ENCODE measurements at places on chromosomes 3 and 15.

DNA sequence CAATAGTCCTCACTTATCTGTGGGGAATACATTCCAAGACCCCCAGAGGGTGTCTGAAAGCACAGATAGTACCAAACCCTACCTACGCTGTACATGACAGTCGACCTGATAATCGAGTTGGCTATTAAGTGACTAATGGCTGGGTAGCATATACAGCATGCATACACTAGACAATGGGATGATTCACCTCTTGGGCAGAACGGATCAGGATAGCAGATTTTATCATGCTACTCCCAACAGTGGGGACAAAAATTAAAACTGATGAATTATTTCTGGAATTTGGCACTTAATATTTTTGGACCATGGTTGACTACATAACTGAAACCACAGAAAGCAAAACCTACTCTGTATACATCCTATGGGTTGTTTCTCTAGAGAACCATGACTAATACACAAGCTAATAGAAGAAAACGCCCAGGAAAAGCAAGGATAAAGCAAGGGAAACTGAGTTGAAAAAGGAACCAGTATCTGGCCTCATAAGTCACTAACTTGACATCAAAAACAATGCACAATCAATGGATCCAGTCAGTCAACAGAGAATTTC is 15.5 kb downstream of the ATG3 start:
- DNase-seq, result no peak

GRCh38 chr3:190227064-190227463 is 95.2 kb downstream of the CLDN1 start:
- no peak for DNase-seq

DNA sequence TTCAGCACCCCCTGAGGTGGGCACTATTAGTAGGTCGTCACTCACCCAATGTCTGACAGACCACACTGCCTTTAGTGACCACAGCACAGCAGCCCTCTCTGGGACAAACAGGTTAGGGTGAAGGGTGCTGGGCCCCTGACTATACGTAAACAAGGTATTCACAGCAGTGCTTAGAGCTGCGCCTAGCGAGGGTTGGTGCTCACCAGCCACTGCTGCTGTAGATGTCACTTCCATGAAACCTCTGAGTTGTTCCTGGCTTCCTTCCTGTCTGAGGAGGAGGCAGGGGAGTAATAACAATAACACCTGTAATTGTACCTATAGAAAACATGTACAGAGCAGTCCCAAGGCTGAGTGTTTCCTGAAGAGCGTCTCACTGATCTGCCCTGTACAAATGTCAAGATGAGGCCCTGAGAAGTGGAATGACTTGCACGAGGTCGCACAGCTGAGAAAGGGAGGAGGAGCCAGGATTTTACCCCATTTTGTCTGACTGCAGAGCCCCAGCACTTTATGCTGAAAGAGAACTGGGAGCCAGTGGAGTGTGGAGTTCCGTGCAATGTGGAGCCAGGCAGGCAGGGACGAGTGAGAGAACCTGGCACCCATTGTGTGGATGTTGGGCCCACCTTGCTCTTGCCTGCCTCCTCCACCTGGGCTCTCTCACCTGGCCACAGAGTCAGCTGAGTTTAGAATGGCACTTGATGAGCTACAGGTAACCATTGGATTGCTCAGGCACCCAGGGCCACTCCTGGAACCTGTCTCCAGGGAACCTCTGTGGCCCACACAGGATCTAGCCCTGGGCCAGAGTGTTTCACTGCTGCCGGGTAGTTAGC is 93.8 kb downstream of the DNAJB8 start:
- DNase-seq, result no peak

DNA sequence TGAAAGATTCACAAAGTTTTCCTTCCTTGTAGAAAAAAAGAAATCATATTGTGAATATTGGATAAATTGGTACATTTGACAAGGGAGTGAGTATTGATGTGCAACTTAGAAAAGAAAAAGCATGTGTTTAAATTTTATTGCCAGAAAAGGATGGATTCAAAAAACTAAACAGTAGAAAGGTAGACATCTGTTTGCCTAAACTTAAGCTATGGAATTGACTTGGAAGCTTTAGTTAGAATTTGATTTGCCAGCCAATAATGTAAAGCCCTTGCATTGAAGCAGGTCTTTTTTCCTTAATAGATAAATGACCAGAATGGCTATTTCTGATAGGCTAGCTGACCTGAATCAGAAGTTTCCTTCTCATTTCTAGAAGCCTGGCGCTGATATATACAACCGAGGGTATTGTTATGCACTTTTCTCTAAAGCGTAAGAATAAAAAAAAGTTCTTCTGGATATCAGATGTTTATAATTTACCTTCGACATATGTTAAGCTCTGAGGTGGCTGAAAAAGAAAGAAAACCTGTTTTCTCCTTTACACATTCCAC is 4.2 kb downstream of the RARB start:
- no peak for DNase-seq

- DNase-seq, result no peak
Measured at GRCh38 chr15:92914768-92915221, 14.7 kb downstream of the CHD2 start.

GRCh38 chr15:99110581-99111320 is 5.9 kb downstream of the SYNM start:
- DNase-seq, result no peak

DNA sequence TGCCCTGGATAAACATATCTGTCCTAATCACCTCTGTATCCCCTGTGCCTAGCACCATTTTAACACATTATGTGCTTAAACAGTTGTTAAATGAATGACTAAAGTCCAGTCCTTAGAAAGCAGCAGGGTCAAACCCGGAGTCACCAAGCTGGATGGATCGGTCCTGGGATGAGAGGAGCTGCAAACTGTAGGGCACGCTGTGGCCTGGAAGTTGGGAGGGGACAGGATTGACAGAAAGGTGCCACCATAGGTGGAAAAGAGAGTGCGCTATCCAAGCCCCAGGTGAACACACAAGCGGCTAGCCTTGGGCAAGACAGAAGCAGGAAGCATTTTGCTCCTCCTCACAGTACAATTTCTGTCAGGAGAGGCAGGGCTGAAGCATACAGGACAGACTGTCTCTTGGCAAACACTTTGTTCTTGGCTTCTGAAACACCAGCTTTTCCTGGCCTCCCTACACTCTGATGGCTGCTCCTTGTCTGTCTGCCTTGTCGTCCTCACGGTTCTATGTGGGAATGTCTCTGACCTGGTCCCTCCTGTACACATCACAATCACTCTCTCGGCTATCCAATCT is 48.4 kb upstream of the KY start:
- no peak for DNase-seq

GRCh38 chr15:73910522-73911303 is 15.5 kb upstream of the LOXL1 start:
- no peak for DNase-seq

DNA sequence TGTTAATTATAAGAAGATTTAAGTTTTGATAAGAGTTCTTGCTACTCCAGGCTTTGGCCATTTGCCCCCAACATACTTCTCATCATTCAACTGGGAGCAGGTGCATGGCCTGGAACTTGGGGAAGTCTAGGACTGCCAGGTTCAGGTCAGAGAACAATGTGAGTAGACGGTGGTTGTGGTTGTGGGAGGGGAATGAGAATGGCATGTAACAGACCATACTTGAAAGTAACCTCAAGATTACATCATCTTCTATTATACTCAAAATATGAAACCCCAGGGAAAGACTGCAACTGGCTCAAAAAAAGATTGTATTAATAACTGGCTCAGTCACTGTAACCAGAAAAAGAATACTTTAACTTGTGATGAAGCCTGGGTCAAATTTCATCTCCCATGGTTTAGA is 364.9 kb upstream of the DPPA4 start:
- DNase-seq, result no peak

DNA sequence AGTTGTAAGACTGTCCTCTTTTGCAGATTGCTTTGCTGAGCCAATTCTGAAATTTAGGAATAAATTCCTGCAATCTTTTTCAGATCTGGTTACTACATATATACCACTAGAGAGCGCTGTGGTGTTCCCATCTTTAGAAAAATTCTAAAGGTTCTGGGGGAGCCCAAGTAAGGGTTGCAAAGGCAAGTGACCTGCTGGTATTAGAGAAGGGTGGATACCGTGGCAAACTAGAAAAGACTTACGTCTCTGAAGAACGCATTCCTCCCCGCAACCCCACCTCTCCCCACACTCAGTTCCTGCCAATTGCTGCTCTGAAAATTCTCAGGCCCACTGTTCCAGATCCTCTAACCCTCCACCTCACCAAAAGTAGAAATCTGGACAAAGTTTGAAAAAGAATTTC is 48.5 kb downstream of the EFHB start:
- DNase-seq, result no peak

- no peak for DNase-seq
Measured at GRCh38 chr15:75770131-75770530, 57.5 kb upstream of the CSPG4 start.

DNA sequence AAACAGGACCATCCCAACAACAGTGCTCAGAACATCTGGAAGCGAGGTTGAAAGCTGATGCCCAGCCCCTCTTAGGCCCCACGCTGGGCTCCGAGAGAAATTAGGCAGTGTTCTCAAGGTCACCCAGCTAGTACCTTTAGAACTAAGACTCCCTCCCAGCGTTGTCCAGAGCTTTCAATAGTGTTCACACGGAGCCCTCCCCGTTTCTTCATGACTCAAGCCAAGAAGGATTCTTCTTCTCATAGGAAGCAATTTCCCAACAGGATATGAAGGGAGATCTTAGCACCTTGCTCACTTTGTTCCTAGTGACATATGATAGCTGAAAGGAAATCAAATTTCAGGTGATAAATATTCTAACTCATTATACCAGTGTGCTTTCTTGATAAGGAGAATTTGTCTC is 244.2 kb upstream of the ST8SIA2 start:
- no peak for DNase-seq

- no peak for DNase-seq
Measured at GRCh38 chr15:53159458-53159857, 369.3 kb upstream of the ONECUT1 start.

DNA sequence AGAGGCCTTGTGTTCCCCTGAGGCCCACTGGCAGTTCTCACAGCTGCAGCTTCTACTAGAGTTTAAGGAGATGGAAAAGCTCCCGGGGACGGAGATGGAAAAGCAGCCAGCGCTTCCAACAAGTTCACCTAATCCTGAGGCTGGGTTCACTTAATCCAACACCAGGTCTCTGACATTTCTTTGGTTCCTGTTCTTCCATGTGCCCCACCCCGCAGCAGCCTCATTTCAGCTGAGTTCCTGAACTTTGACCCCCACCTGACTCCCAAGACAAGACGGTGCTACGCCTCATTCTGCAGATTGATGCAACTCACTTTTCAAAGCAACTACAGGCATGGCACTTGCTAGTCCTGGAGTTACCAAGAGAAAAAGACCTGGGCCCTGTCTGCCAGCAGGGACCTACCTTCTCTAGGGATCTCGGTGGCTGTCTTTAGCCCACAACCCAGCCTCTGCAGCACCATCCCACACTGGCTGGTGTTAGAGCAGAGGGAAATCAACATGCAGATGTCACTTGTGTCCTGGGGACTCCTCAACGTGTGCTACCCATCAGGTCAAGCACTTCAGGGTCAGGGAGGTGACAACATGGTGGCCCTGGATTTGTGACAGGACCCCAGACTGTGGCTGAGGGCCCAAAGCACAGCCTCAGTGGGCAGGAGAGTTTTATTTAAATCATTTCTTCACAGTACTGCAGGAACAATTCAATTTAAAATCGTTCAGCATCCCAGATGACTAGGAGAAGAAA is 406.1 kb downstream of the VPS13C start:
- no peak for DNase-seq

DNA sequence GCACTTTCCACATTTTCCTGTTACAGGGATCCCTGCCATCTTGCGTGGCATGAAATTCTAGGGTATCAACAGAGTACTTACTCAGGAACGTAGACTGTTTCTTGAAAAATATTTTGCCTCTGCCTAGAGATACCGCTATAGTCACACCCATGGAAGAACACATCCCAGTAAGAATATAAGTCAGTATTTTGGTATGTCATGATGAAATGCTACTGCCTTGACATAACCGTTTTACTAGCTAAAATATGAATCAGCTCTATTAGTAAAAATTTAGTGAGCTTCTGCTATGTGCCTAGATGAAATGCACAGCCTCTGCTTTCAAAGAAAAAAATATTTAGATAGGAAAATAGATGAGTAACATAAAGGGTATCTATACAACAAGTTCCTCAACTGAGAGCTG is 276.4 kb downstream of the TBC1D5 start:
- no peak for DNase-seq

DNA sequence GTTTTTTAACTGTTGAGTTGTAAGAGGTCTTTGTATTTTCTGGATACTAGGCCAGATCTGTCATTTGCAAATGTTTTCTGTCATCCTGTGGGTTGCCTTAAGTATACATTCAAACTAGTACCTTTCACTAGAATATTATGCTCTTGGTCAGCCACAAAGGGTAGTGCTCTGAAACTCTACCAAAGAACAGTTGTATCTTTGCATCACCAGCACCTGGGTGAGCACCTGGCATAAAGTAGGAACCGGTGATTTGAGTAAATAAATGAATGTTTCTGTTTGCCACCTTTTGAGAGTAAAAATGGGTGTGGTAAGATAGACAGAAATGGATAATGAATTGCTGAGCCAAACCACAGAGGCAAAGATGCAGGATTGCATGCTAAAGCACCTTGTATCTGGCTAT is 98.7 kb downstream of the SLCO3A1 start:
- no peak for DNase-seq

- DNase-seq, result no peak
Measured at GRCh38 chr3:129549006-129549800, 6.2 kb downstream of the H1-8 start.

DNA sequence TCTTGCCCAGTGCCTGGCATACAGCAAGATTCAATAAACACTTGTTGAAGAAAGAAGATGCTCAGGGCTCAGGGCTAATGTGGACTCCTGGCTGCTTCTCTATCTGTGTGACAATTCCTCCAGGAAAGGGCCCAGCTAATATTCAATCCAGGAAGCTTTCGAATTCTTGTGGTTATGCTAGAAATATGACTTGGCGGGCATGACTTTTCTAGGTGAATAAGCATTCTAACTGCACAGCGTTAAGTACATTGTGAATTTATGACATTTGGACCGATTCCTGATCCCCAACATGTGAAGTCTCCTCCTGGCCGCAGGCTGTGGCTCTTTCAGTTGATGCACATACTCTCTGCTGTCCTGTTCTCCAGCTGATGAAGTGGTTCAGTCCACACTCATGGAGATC is 117.0 kb downstream of the IMPG2 start:
- DNase-seq, result no peak

GRCh38 chr3:185758912-185759311 is 65.9 kb downstream of the IGF2BP2 start:
- DNase-seq, result no peak
